ENCODE measurements at places on chromosomes 1 and 21.

DNA sequence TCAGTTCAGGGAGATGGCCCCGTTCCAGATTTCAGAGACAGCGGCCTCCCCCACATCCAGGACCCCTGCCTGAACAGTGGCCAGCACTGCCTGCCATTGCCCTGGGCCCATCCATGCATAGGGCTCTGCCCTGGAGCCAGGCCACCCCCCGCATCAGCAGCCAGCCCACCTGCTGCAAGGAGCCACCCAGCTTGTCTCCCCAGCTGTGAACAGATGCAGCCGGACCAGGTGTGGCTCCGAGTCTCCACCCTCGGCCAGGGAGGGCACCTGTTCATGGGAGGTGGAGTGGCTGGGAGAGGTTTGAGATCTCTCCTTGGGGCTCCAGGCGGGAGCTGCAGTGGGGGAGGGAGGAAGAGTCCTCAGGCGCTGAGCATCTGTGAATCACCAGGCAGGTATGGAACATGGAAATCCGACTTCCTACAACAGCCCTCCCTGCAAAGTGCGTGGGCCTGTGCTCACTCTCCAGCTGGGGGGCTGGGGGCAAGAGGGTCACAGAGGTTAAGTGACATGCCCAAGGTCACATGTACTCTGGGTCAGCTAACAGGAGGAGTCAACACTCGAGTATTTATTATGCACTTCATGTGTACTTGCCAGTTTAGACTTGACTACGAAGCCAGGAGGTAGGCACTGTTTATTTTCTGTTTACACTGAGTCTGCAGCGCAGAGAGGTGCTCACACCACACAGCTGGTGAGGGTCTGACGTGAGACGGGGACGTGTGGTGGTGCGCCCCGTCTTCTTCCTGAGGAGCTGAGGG is 4.8 kb upstream of the HES5 start:
- peak; percentile 43 for DNase-seq

DNA sequence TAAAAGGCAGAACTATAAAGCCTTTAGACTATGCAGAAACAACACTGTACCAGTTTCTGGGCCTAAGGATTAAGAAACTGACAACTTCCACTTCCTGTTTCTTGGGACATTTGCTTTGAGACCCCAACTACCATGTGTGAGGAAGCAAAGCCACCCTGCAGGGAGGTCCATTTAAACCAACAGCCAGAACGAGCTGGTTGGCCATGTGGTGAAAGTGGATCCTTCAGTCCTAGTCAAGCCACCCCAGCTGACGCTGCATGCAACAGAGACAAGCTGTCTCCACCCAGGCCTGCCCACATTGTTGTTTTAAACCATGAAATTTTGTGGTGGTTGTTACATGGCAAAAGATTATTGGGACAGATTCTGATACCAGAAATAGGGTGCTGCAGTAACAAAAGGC is 31.8 kb upstream of the SLFNL1 start:
- no peak for DNase-seq

DNA sequence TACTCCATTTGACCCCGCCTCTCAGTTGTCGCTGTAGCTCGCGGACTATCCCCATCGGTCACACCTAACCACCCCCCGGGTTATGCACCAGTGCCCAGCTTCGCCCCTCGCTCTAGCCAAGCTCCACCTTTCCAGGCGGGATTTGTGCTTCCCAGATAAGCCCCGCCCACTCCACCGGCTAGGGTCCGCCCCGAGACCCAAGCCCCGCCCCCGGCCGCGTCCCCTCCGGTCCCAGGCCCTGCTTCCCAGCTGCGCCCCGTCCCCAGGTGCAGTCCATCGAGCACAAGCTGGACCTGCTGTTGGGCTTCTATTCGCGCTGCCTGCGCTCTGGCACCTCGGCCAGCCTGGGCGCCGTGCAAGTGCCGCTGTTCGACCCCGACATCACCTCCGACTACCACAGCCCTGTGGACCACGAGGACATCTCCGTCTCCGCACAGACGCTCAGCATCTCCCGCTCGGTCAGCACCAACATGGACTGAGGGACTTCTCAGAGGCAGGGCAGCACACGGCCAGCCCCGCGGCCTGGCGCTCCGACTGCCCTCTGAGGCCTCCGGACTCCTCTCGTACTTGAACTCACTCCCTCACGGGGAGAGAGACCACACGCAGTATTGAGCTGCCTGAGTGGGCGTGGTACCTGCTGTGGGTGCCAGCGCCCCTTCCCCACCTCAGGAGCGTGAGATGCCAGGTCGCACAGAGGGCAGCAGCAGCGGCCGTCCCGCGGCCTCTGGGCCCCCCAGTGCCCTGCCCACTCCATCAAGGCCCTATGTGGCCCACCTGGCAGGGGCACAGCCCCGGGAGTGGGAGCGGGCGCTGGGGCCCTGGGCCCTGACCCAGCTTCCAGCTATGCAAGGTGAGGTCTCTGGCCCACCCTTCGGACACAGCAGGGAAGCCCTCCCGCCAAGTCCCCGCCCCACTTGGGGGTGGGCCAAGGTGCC is 23.9 kb downstream of the CITED4 start:
- DNase-seq: no peak

DNA sequence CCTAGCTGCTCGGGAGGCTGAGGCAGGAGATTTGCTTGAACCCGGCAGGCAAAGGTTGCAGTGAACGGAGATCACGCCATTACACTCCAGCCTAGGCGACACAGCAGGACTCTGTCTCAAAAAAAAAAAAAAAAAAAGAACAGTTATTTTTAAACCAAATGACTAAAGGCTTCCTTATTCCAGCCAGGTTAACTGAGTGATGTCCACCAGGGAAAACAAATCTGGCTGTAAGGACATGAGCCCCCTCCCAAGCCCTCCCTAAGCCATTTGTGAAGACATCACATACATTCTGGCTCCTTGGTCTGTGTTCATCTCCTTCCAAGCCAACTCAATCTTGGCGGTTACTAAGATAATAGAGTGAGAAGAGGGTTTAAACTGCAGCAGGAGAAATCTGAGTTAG is 8.2 kb downstream of the TMCC2 start:
- DNase-seq: no peak

DNA sequence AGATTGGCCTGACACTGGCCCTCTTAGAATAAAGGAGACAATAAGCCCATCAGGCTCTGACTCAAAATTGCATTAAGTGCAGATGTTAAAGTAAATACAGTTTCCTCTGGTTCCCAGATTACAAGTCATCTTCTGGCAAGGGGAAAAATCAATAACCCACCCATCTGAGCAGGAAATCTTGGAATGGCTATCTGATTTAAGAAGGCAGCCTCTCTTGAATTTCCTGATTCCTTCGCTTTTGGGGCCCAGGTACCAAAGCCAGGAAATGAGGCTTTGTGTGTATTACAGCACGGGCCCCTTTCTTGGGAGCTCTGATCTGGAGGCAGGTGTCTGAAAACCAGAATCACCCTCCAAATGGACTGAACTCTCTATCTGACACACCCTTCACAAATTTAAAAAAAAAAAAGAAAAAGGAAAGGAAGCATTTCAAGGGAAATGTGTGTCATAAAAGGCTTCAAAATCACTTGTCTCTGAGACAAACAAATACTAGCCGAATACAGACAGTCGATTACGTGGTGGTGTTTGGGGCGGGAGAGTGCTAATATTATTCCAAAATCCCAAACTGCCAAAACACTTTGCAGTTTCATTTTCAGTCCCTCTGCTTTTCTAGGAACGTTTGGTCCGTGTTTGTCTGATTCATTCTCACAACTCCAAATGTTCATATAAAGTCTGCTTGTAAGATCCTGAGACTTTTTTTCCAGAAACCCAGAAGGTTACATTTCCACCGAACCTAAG is 240.9 kb upstream of the CAMK1G start:
- DNase-seq: no peak

All from fibroblast of pulmonary artery (primary cell).